ENCODE measurements at places on chromosomes 4 and X.

DNA sequence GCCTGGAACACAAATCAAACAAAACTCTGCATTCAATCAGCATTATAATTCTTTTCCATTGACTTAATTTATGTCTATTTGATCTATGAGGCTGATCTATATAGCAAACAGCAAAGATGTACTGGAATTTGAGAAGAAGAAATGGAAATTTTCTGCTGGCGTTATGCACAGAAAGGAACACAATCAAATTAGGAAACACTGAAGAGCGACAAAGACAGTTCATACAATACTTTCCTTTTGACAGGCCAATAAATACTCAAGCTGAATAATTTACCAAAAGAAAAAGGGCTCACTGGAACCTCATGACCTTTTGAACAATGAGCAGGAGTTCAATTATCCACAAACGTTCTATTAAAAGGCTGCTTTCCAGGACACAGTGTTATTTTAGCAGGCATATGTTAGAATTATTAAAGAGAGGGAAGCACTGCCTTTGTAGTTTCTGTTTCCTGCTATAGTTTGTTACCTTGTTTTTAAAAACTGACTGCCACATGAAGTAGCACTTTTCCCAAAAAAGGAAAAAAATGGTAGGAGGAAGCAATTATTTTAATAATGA lies 8.1 kb downstream of the PDHA2 start:
- no peak for DNase-seq

GRCh38 chrX:11412715-11413623 lies 119.8 kb downstream of the AMELX start:
- DNase-seq: peak; percentile 7

DNA sequence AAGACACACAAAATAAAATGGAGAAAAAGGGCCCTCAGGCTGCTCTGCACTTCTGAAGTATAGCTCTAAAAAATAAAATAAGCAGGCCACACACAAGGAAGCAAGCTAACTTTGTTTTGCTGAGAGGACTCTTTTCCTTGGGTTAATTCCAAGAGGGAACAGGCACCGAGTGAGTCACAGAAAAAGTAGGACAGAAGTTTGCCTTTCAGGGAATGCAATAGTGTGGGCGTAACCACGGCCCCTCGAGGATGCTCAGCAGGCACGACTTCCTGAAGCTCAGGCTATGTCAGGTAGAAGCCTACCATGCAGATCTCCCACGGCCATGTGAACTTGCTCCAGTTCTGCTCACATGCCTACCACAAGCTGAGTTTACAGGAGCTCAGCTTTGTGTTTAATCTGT lies 22.1 kb downstream of the PPP1R2C start:
- no peak for DNase-seq

DNA sequence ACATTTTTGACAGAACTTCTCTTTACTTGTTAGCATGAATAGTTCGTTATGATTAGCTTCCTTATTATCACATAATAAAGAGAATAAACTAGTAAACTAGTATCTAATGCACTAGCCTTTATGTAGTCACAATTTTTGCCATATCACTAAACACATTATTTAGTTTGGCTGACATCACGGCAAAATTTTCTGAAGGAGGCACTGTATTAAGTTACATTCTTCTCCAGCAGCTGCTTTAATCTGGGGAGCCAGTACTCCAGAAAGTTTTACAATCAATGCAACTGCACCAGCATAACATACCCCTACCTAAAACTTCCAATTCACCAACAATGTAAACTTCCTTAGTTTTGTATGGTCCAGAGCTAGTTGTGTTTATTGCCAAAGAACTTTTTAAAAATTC lies 87.8 kb downstream of the FIP1L1 start:
- no peak for DNase-seq

- DNase-seq: no peak
These were observed 667.4 kb upstream of the NDST4 start for GRCh38 chr4:115780835-115781234.

DNA sequence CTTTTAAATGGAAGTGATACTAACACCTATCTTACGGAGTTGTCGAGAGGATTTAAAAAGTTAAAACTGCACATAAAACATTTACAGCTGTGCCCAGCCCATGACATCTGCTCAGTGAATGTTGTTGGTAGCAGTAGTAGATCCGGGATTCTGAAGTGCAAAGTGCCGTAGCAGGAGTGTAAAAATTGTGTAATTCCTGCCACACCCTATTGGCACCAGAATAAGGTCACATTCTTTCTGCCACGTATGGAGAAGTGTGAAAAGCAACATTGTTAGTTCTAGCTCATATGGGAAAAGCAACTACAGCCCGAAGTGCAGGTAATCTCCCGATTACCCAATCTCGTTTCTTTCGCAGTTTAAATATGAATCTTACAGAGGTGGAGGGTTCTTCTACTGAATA lies 31.2 kb downstream of the PRIMPOL start:
- DNase-seq: no peak

DNA sequence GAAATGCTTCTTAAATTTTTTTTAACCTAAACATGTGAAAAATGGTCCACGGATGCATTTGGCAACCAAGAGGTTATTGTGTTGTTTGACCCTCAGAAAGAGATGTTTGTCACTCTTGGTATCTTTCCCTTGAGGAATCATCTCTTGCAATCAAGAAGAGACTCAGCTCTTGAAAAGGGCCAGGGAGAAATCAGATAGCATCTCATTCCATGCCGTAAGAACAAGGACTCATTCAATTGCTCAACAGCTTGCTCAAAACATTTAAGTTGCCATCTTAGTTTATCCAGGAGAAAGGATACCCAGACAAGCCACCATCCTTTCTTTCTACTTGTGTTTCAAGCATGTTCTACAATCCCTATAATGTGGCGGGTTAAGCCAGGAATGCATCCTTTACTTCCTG lies 209.5 kb upstream of the LNX1 start:
- no peak for DNase-seq

GRCh38 chr4:55393461-55394320 lies 2.1 kb upstream of the TMEM165 start:
- no peak for DNase-seq

- DNase-seq: no peak
These were observed 957 bp downstream of the TIMM17B start for GRCh38 chrX:48896611-48897011.

GRCh38 chrX:138775517-138775916 lies 64.0 kb upstream of the FGF13 start:
- peak; percentile 34 for DNase-seq

- no peak for DNase-seq
These were observed 49.2 kb upstream of the SCRG1 start for GRCh38 chr4:173448103-173448502.

GRCh38 chrX:30343206-30343605 lies 34.0 kb upstream of the NR0B1 start:
- no peak for DNase-seq

GRCh38 chr4:17811078-17811603 lies 362 bp downstream of the NCAPG start:
- DNase-seq: no peak

GRCh38 chrX:69032601-69033000 lies 132.7 kb downstream of the PJA1 start:
- no peak for DNase-seq

DNA sequence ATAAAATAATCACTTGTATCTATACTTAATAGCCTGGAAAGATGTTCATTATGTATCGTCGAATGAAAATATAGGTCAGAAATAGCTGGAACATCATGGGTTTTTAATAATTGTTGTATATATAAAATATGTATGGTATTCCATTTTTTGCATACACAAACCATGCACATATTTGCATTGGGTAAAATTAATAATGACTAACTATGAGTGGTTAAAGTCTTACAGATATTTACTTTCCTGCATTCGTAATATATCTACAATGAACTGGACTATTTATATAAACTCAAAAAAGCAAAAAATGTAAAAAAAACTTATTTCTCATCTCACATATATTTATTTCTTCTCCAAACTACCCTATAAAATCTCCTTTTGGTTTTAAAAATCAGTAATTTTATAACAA lies 46.0 kb downstream of the CYLC1 start:
- DNase-seq: no peak

DNA sequence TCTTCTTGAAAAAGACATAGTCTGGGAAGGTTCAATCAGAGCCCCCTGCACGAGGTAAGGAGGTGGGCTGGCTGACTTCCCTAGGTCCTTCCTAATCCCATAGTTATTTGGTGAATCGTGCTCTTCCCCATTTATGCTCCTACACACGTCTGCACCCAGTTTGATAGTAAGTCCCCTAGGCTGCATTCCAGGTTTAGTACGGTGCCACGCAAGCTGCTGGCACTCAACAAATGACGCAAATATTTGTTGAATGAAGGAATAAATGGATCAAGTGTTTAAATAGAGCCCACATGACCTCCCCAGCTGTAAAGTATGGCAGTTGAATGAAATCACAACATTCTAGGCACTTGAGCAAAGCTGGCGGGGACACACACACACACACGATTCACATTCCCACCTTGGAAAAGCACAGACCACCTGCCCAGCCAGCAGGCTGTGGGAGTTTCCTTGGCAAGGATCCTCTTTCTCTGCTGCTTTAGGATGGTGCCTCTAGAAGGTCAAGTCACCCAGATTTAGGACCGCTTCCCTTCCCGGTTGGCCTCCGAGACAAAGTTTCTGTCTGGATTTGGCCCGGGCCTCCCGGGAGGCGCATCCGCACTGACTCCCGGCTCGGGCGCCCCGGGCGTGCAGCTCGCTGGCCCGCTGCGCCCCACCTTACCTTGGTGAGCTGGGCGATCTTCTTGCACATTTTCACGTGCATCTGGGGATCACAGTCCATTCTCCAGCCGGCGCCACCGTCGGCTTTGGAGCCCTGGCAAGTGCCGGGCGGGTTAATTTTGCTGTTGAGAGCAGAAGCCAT lies 721 bp downstream of the FAM184B start:
- no peak for DNase-seq

DNA sequence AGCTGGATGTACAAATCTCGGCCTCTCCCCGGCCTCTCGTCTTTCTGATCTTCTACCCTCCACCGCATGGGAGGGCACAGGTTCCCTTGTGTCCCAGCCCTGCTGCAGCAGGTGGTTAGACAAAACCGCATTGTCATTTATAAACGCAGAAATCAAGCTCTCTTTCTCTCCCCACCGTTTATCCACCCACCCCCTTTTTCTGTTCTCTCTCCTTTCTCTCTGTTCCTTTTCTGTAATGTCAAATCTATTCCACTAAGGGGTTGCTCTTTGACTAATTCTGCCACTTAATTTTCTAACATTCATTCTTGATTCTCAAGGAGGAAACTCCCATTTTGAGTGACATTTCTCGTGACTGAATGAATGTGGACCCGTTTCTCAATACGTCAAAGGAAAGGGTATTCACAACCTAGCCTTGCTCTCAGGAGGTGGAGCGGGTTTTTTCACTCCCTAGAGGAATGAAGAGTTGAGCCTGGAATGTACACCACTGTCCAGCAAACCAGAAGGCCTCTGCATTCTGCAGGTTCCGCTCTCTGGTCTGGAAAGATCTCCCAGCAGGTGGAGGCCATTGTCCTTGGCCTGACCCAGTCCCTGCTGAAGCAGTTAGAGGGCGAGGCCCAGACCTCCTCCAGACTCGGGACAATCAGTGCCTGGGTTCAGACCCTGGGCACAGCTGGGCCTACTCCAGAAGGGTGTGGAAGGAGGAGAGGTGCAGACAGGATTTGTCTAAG lies 70.9 kb upstream of the ENPP6 start:
- DNase-seq: no peak

- DNase-seq: no peak
These were observed 2.1 kb downstream of the GPR101 start for GRCh38 chrX:137031517-137032340.

GRCh38 chrX:112967341-112967740 lies 126.7 kb upstream of the AMOT start:
- no peak for DNase-seq

- DNase-seq: no peak
These were observed 127.8 kb downstream of the UBE2K start for GRCh38 chr4:39825741-39826231.

DNA sequence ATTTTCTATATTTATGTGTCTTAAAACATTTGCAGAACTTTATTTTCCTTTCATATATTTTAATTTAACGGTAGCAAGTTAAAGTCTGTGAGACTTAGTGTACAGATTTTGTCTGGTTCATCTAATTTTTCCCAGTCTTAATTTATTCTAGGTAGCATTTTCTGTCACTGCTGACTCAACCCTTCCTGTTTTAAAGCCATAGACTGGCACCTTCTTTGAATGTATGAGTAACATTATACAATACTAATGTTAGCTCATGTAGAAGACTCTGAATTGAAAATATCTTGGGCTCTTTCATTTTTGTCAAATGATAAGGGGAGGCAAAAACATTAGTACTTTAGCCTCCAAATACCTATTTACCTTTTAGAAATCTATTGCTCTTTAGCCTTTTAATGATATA lies 43.6 kb downstream of the BLTP1 start:
- DNase-seq: peak; percentile 43

DNA sequence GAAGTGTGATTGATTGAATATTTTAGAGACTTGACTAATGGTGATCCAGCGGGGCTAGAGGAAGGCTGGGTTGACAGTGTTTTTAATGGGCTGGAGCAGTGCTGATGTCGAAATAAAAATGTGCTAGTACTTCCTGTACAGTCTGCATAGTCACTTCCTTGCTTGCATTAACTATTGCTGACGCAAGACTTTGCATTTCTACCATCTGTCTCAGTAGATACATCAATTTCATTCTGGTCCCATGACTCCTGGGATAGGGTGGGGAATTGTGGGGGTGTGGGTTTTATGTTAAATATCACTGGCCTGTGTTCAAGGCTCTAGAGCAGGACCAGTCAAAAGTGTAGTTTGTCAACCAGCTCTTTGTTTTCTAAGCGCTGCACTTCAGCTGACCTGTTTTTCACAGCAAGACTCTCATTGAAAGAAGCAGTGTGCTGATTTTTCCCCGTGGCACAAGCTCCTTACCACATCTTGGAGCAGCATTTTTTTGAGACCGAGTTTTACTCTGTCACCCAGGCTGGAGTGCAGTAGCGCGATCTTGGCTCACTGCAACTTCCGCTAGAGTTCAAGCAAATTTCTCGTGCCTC lies 35.2 kb upstream of the PHEX start:
- DNase-seq: peak; percentile 46

GRCh38 chrX:38154340-38154739 lies 66.3 kb downstream of the SRPX start:
- DNase-seq: no peak

- DNase-seq: no peak
These were observed 1798.9 kb downstream of the PCDH7 start for GRCh38 chr4:32519060-32519459.
